Activated B cell treated with CpG ODN at 0.5 μM for 24 hours (primary cell): ENCODE measurements at places on chromosomes 5 and 9.

GRCh38 chr9:2771087-2771486, 53.8 kb downstream of the KCNV2 start:
- H3K27ac ChIP-seq: no peak overlapping the region
- DNase-seq: no peak
- H3K36me3 ChIP-seq: peaks cover 80% of the 10 kb centered on the region
- no peaks in the 10 kb centered on the region for H3K4me1 ChIP-seq

GRCh38 chr9:92723299-92723625, 41.4 kb downstream of the BICD2 start:
- H3K36me3 ChIP-seq: peaks cover 81% of the 10 kb centered on the region
- peaks cover 83% of the 10 kb centered on the region for H3K4me1 ChIP-seq

GRCh38 chr9:33101104-33101951, 24.9 kb upstream of the SMU1 start:
- DNase-seq: no peak
- H3K27ac ChIP-seq: no peak overlapping the region
- H3K27me3 ChIP-seq: no peaks in the 10 kb centered on the region
- H3K36me3 ChIP-seq: no peaks in the 10 kb centered on the region

- no peaks in the 10 kb centered on the region for H3K4me1 ChIP-seq
- no peak overlapping the region for H3K4me3 ChIP-seq
- no peaks in the 10 kb centered on the region for H3K36me3 ChIP-seq
- no peak overlapping the region for H3K27ac ChIP-seq
- DNase-seq: no peak
Observed at GRCh38 chr9:14561929-14562405, 131.3 kb downstream of the ZDHHC21 start.

DNA sequence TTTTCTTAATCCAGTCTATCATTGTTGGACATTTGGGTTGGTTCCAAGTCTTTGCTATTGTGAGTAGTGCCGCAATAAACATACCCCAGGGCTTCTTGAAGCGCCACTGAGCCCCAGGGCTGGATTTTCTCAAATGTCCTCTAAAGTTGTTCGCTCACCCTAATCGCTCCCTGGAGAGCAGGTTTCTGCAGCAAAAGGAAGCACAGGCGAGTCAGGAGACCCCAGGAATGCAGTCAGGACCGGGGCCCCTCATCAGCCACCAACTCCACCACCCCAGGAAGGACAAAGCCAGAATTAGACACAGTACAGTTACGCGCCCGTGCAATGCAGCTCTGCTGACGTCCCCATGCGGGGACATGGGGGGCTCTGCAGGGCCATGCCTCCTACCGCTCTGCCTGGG, 15.7 kb upstream of the OBP2B start:
- H3K4me1 ChIP-seq: no peaks in the 10 kb centered on the region
- H3K27me3 ChIP-seq: peaks cover 12% of the 10 kb centered on the region
- H3K27ac ChIP-seq: no peak overlapping the region
- H3K36me3 ChIP-seq: no peaks in the 10 kb centered on the region

DNA sequence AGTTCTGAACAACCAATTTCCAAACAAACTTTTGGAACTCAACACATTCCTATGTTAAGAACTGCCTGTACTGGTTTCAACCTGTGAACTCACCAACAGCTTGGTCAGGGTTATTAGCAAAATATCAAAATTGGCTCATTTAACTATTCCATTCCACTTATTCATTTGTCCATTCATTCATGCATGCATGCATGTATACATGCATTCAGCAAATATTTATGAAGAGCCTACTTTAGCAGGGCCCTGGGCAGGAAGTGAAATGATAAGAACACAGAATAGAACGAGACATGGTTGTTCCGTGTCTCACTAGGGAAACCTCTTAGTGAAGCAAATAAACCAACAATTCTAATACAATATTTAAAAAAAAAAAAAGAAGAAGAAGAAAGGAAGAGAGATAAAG, 107.4 kb downstream of the GLIS3 start:
- no peaks in the 10 kb centered on the region for H3K36me3 ChIP-seq
- DNase-seq: no peak
- no peak overlapping the region for H3K4me3 ChIP-seq
- no peak overlapping the region for H3K27ac ChIP-seq

DNA sequence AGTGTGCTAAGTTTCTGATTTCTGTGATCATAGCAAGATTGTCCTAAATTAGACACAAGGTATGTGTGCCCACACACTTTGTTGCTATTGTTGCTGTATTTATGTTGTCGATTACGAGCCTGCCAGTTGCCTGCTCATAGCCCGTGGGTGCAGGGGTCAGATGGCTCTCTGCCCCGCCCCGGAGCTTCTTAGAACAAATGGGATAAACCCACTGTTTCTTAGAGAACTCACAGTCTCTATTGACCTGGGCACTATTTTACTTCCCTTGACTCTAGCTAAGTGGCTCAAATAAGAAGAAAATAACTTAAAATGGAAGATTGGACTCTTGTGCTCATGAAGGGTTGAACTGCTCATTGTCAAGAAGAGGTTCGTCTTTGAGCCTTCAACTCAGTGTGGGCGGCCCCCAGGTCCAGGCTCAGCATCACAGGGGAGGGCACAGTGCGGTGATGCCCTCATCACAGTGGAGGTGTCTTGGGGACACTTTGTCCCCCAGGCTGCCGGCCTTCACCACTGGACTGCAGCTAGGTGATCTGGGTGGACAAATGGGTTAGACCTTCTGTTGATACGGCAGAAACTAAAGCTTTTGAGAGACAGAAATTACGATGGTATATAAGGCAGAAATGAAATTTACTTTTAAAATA, 155.5 kb downstream of the TENT4A start:
- no peaks in the 10 kb centered on the region for H3K4me1 ChIP-seq
- DNase-seq: no peak
- no peak overlapping the region for H3K4me3 ChIP-seq
- no peak overlapping the region for H3K27ac ChIP-seq
- no peaks in the 10 kb centered on the region for H3K36me3 ChIP-seq

DNA sequence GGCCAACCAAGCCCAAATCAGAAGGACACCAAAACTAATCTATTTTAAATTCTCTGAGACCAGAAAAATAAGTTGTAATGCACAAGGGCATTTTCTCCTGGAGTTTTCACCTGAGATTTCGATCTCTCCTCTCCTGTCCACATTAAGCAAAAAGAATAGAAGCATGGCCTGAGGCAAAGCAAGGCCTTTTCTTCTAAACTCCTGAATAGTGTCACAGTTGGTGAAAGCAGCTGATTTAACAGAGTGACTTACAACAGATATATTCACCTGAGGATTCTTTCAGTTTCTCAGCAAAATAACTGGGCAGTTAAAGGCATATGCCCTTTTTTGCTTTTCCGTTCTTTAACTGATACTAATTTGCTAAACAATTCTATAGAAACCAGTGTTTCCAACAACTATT, 547.7 kb downstream of the EFNA5 start:
- H3K27me3 ChIP-seq: no peaks in the 10 kb centered on the region
- H3K4me3 ChIP-seq: no peak overlapping the region
- no peak overlapping the region for H3K27ac ChIP-seq

GRCh38 chr9:108443741-108444140, 412.0 kb downstream of the ACTL7B start:
- no peaks in the 10 kb centered on the region for H3K27me3 ChIP-seq
- no peak overlapping the region for H3K27ac ChIP-seq
- H3K36me3 ChIP-seq: no peaks in the 10 kb centered on the region
- DNase-seq: no peak
- H3K4me1 ChIP-seq: no peaks in the 10 kb centered on the region

GRCh38 chr5:13403351-13403750, 541.1 kb downstream of the DNAH5 start:
- no peaks in the 10 kb centered on the region for H3K36me3 ChIP-seq
- no peak overlapping the region for H3K27ac ChIP-seq
- H3K27me3 ChIP-seq: no peaks in the 10 kb centered on the region
- no peaks in the 10 kb centered on the region for H3K4me1 ChIP-seq
- no peak for DNase-seq

DNA sequence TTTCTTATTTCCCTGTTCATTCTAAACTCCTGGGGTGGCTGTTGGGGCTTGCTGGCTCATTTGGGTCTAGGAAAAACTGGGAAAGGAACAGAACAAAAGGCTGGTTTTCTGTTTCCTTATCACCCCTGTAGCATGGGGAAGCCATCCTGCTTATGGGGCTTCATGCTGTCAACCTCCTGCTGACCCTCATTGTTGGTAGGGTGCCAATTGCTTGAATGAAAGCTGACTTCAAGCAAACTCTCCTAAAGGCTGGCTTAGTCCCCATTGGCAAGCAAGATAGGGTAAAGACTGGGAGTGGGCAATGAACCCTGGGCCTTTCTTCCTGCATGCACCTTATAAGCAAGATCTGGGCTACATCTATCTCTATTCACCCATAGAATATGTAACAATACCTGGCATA, 511.6 kb downstream of the DMAC1 start:
- H3K4me3 ChIP-seq: no peak overlapping the region
- DNase-seq: no peak
- peaks cover 9% of the 10 kb centered on the region for H3K27me3 ChIP-seq
- H3K27ac ChIP-seq: no peak overlapping the region

DNA sequence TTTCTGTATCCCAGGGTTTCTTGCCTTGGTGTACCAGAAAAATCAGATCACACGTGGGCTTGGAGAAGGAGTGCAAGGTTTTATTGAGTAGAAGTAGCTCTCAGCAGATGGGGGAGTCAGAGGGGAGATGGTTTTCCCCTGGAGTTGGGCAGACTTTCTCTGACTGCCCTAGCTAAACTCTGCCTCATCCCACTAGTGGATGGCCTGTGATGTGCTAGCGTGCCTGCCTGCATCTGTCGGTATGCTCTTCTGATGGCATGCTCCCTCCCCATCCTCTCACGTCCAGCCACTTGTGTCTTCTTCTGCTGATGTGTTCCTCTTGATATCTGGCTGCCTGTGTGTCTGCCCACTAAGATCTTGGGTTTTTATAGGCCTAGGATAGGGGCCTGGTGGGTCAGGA, 616.1 kb upstream of the RGMB start:
- H3K4me3 ChIP-seq: no peak overlapping the region
- H3K27ac ChIP-seq: no peak overlapping the region
- DNase-seq: no peak
- no peaks in the 10 kb centered on the region for H3K27me3 ChIP-seq

DNA sequence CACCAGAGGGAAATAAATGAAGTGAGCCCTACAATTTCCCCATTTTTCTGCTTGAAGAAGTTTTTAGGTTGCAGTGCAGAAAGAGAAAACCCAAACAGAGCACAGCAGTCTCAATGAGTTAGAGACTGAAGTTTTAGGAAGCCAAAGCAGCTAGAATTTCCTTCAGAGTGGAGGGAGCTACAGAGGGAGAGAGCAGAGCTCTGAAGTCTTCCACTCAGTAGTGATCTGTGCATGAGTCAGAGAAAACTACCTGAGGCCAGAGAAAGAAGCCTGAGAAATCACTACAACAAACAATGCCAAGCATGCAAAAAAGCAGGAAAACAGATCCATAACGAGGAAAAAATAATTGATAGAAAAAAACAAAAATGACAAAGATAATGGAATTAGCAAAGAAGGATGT, 17.9 kb upstream of the NDUFB6 start:
- no peak for DNase-seq
- H3K27ac ChIP-seq: no peak overlapping the region
- H3K4me1 ChIP-seq: no peaks in the 10 kb centered on the region
- H3K27me3 ChIP-seq: peaks cover 15% of the 10 kb centered on the region
- H3K4me3 ChIP-seq: no peak overlapping the region

- H3K27ac ChIP-seq: no peak overlapping the region
- no peaks in the 10 kb centered on the region for H3K36me3 ChIP-seq
- DNase-seq: peak; percentile 74
- peaks cover 44% of the 10 kb centered on the region for H3K27me3 ChIP-seq
- peak overlapping the region; percentile 53 for H3K4me3 ChIP-seq
- peaks cover 16% of the 10 kb centered on the region for H3K4me1 ChIP-seq
Observed at GRCh38 chr9:130940693-130941576, 1.9 kb upstream of the FIBCD1 start.

DNA sequence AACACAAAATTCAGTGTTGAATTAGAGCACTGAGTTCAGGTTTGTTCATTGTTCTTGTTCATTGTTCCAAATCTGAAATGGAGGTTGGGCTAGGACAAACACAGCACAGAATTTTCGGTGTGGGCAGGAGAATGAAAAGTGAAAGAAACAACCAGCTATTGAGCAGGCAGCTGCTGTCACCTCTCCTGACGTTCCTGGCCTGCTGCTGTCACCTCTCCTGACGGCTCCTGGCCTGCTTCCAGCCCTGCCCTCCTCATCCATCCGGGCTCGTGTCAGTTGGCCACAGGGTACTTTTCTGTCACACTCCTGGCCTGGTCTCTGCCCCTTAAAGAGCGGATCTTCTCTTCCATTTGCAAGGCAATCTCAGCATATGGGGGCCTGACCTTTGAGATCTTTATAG, 45.2 kb upstream of the CKMT2 start:
- H3K4me1 ChIP-seq: peaks cover 3% of the 10 kb centered on the region
- H3K4me3 ChIP-seq: no peak overlapping the region
- H3K27ac ChIP-seq: no peak overlapping the region
- no peaks in the 10 kb centered on the region for H3K27me3 ChIP-seq
- no peaks in the 10 kb centered on the region for H3K36me3 ChIP-seq
- DNase-seq: no peak

DNA sequence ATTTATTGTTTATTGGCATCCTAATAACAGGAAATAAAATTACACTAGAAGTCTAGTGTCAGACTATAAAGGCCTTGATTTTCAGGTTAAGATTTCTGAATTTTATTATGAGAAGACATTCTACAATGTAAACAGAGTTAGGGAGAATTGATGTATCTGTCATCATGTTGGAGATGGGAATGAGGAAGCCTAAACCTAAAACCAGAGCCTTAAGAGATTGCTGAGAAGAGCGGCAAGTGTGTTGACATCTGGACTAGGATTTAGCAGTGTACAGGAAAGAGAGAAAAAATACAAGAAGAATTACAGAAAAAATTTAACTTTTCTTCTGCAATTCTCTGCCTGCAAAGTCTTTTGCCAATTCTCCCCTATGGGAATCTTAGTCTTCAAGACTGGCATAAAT, 525.5 kb downstream of the NR2F1-AS1 start:
- no peaks in the 10 kb centered on the region for H3K27me3 ChIP-seq
- DNase-seq: no peak
- H3K36me3 ChIP-seq: no peaks in the 10 kb centered on the region
- H3K4me3 ChIP-seq: no peak overlapping the region

- DNase-seq: no peak
- no peaks in the 10 kb centered on the region for H3K4me1 ChIP-seq
- no peak overlapping the region for H3K27ac ChIP-seq
- peaks cover 2% of the 10 kb centered on the region for H3K27me3 ChIP-seq
- no peaks in the 10 kb centered on the region for H3K36me3 ChIP-seq
Observed at GRCh38 chr5:168962306-168962705, 338.6 kb downstream of the SLIT3 start.

DNA sequence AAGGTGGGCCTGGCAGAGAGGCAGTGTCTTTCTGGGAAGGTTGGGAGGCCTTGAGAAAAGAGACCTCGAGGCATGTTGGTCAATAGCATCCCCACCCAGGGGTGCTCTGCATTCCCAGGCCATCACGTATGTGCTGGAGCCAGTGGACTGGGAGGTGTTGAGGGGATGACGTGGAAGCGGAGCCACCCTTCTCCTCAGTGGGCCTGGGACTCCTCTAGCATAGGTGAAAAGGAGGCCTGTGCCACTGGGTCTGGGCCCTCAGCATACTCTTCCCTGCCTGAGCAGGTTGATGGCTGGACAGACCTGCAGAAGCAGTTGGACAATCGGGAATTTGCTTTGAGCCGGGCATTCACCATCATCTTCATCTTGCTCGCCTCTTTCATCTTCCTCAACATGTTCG, 25.5 kb downstream of the PITX1 start:
- no peak for DNase-seq
- no peak overlapping the region for H3K27ac ChIP-seq
- no peaks in the 10 kb centered on the region for H3K4me1 ChIP-seq
- H3K27me3 ChIP-seq: peaks cover 8% of the 10 kb centered on the region
- H3K4me3 ChIP-seq: no peak overlapping the region
- H3K36me3 ChIP-seq: no peaks in the 10 kb centered on the region

GRCh38 chr5:87831499-87831898, 418.8 kb upstream of the CCNH start:
- no peak overlapping the region for H3K4me3 ChIP-seq
- H3K36me3 ChIP-seq: no peaks in the 10 kb centered on the region
- H3K27ac ChIP-seq: no peak overlapping the region
